ENCODE measurements at places on chromosomes 11 and 22.

DNA sequence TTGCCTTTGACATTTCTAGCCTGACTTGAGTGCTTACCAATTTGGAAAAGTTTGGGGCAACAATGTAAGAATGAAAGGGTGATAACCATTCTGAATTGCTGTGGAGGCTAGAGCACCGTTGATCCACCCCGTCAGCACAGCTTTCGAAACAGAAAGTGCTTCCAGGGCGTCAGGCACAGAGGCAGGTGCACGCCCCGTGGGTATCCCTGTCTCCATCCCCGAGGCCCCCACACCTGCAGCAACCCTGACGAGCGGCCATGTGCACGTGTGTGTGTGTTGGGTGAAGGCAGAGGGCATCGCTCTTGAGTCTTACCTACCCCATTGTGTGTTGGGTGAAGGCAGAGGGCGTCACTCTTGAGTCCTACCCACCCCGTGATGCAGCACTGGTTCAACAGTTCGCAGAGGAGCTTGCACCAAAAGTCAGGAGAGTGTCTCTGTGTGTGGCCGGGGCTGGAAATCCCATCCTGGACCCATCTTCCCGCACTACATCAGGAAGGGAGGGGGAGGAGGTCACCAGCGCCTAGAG lies 404.5 kb downstream of the BRD1 start:
- DNase-seq = no peak

GRCh38 chr22:39128508-39128907 lies 24.0 kb downstream of the CBX7 start:
- no peak for DNase-seq

- DNase-seq = no peak
Observed at GRCh38 chr22:27740202-27740748, 61.3 kb downstream of the MN1 start.

DNA sequence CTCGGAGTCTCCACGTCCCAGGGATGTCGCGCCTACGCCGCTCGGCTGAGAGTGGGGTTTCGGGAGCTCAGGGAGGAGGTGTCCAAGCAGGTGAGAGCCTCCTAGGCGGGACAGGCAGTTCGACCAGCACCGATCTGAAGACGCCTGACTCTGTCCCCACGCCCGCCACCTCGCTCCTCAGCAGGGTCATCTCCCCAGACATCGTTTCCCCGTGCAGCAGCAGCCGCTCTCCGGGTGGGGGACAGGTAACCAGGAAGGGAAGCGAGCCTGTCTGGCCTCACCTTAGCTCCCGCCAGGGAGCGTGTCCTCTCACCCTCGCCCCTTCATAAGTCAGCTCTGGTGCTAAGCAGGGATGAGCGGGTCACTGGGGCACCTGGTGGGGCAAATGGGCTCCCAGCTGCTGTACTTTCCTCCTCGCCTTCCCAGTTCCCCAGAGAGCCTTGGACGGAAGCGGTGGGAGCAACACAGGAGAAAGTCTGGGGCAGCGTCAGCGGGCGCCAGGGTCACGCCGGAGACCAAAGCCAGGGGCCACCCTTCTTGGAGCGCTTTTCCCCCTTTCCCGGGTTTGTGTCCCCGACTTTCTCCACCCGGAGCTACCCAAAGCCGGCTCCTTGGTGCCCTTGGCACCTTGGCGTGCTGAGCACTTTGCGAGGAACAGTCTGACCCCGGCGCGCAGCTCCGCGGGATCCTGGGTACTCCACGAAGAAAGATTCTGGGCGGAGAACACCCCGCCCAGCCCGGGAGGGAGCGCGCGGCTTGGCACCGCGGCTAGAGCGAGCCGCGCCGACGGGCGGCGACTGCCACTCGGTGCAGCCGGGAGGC lies 1.6 kb downstream of the SPON1 start:
- DNase-seq = no peak

GRCh38 chr11:2922655-2923054 lies 6.6 kb downstream of the PHLDA2 start:
- DNase-seq = no peak

All from SK-MEL-5 (cell line).